Stimulated activated CD4-positive, alpha-beta T cell treated with anti-CD3 and anti-CD28 coated beads, TNF-alpha, amount 100 ng/mL, for 1 hour (primary cell): ENCODE measurements at places on chromosomes 1 and 21.

DNA sequence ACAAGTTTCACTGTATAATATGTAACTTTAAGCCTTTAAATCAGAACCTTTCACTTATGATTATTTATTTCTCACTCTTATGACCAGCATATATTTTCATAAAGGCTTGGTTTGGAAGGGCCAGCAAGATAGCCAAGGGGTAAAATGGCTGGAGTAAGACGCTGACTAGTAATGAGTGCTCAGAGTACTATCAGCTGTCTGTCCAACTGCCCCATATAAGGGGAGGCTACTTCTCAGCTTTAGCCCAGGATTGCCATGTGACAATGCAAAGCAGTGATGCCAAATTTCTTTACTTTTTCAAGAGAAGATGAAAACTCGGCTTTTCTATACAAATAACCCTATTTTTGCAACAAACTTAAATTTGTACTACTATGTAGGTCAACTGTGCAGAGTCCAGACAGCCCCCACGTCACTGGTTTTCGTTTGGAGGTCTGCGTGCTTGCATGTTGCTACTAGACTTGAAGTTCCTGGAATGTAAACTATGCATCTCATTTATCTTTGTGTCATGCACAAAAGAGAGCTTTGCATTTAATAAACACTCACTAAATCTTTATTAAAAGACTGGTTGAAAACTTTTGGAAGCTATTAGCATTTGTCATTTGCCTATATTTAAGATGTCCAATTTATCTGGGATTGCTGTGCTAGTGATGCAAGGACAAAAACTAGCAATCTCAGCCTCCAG, 110.4 kb downstream of the TNFSF18 start:
- DNase-seq, result no peak

DNA sequence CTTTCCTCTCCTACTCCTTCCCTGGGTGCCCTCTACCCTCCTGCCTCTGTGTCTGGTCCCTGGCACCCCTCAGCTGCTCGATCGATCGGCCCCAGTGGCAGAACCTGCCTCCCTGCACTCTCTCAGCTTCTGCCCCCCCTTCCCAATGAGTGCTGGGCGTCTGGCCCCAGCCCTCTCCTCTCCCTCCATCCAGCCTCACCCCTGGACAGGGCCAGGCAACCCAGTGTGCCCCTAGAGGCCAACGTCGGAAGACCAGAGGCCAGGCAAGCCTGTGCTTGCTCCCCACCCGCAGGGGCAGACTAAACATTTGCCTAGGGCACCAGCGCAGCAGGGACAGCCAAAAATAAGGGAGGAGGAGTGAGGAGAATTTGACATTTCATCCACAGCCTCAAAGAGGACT, 43.5 kb downstream of the LGR6 start:
- no peak for DNase-seq

DNA sequence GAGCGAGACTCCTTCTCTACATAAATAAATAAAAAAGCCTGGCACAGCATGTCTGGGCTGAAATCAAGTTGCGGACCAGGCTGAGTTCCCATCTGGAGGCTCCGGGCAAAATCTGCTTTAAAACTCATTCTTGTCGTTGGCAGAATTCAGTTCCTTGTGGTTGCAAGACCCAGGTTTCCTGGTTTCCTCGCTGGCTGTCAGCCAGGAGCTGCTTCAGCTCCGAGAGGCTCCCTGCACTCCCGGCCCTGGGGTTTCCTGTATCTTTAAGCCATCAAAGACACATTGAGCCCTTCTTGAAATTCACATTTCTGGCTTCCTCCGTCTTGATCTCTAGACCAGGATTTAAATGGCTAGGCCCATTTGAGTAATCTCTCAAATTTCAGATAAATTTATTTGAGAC, 20.6 kb upstream of the SCCPDH start:
- no peak for DNase-seq

- no peak for DNase-seq
Observed at GRCh38 chr1:169928438-169929209, 34.9 kb upstream of the SCYL3 start.

DNA sequence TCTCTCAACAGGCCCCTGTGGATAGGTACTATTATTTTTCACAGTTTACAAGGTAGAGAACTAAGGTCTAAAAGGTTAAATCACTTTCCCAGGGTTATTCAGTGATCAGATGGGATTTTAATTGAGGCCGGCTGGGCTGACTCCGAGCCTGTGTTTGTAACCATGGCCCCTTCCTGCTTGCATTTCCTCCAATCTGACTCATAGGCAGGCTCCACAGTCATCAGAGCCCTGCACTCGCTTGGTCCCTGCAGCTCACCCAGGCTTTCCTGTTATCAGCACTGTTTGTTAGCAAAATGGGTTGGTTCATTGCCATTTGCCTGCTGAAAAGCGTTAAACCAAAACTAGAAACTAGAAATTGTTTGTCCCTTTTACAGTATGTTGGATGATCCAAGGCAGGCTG, 41.4 kb upstream of the LMX1A start:
- no peak for DNase-seq

DNA sequence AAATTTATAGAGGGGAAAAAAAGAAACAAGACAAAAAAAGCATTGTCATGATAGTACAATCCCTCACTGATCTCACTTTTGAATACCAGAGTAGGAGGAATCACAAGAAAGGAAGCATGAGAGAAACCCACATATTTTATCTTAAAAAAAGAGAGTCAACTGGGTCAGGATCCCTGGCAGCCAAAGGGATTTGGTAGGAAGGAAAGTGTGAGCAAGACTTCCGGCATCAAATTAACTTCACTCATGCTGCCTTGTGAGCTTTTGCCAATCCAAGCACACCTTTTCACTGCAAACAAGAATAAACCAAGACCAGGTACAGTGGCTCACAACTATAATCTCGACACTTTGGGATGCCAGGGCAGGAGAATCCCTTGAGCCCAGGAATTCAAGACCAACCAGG, 53.1 kb downstream of the SLC9C2 start:
- DNase-seq, result no peak

GRCh38 chr1:221462345-221462744, 279.5 kb downstream of the DUSP10 start:
- DNase-seq, result no peak

- DNase-seq, result no peak
Observed at GRCh38 chr1:209956116-209956515, 18.1 kb downstream of the SYT14 start.

DNA sequence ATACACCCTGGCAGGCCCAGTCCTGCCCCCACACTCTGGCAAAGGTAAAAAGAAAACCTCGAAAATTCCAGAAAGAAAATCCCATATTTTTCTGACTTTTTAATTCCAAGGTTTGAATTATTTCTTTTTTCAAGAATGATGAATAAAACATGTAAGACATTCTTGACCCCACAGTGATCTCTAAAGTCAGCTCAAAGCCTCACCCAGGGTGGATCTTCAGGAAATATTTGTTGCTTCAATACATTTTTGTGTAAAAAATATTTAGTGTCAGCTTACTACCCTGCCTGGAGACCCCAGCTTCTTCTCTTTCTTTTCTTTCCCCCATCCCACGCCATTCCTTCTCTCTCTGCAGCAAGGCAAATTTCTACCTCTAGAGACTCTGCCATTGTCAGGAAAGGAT, 7.0 kb upstream of the NT5C1A start:
- no peak for DNase-seq

DNA sequence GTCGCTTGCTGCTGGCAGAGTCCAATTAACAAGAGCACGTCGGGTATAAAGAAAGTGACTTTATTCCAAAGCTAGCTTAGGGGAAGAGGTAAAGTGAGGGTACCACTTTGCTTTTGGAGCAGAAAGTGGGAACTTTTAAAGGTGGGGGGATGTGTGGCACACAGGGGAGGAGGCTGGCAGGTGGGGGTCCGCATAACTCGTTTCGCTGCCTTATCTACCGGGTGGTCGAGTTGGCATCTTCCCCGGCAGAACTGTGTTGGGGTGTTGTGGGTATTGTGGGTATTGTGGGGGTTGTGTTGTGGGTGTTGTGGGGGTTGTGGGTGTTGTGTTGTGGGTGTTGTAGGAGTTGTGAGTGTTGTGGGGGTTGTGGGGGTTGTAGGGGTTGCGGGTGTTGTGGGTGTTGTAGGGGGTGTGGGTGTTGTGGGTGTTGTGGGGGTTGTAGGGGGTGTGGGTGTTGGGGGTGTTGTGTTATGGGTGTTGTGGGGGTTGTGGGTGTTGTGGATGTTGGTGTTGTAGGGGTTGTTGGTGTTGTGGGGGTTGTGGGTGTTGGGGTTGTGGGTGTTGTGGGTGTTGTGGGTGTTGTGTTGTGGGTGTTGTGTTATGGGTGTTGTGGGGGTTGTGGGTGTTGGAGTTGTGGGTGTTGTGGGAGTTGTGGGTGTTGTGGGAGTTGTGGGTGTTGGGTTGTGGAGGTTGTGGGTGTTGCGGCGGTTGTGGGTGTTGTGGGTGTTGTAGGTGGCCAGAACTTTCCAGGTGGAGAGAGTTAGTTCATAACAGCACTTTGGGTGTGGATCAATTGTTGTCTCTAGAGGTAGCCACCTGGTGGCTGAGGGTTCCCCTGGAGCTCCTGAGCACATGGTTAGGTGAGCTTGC, 52.7 kb downstream of the AGPAT3 start:
- no peak for DNase-seq

GRCh38 chr1:14962407-14962806, 191.1 kb upstream of the TMEM51 start:
- DNase-seq, result no peak

GRCh38 chr21:44090325-44090724, 16.9 kb upstream of the PWP2 start:
- no peak for DNase-seq

DNA sequence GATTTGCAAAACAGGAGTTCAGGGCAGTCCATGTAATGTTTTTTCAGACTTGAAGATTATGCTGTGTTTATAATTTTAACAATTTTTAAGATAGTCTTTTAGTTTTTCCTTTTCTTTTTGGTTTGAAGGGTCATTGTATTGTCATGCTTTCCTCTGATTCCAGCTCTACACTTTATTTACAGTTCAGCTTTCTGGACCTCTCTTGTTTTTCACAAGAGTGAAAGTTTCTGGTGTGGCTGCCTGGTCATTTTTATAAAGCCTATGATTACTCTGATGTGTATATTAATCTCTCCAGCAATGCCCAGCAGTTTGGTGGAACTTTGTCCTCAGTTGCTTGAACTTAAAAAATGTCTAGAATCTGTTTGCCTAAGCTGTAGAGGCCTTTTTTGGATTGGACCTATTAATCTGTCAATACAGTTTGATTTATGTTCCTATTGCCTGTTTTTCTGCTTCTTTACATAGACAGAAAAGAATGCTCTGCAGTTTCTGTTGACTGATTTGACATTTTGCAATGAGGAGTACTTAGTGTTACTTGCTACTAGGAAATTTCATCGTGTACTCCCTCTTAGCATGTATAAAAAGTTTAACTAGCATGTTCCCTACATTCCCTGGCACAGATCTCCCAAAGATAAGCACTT, 52.2 kb downstream of the XCL2 start:
- no peak for DNase-seq

DNA sequence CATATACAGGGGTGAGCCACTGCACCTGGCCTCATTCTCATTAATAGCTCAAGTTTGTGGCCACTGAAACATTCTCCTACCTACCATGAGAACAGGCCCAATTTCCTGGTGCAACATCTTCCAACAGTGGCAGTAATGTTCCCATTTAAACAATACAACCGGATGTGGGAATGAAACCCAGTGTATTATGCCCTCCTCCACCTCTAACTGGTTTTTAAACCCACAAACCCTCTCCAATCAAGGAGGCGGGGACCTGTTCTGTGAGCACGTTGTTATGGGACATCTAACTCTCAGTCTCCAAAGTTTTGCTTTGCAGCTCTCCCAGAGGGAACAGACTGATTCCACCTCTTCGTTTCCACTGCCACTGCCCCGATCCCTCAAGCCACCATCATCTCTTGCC, 2.6 kb downstream of the CTNNBIP1 start:
- DNase-seq, result no peak

GRCh38 chr1:2804628-2805351, 3.3 kb upstream of the TTC34 start:
- no peak for DNase-seq

GRCh38 chr1:185816460-185816859, 82.3 kb downstream of the HMCN1 start:
- DNase-seq, result no peak

GRCh38 chr1:176466514-176466913, 3.5 kb downstream of the PAPPA2 start:
- no peak for DNase-seq

GRCh38 chr1:24284156-24284471, 35.0 kb upstream of the GRHL3 start:
- DNase-seq, result no peak

DNA sequence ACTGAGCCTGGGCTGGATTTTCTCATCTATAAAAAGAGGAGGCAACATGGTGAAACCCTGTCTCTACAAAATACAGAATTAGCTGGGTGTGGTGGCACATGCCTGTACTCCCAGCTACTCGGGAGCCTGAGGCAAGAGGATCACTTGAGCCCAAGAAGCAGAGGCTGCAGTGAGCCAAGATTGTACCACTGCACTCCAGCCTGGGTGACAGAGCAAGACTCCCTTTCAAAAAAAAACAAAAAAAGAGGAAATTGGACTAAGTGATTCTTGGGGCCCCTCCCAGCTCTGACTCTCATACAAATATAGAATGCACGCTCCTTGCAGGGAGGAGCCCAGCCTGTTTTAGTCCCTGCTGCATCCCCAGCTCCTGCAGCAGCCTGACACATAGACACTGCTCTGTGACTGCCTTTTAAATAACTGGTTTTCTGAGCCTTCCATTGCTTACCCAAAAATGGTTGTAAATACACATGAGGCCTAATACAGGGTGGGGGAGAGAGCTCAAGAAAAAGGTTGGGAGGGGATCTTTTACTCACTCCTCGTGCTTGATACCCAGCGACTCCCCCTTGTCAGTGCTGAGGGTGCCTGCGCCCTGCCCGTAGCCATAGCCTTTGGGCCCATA, 17.2 kb downstream of the CSRP1 start:
- DNase-seq, result no peak

DNA sequence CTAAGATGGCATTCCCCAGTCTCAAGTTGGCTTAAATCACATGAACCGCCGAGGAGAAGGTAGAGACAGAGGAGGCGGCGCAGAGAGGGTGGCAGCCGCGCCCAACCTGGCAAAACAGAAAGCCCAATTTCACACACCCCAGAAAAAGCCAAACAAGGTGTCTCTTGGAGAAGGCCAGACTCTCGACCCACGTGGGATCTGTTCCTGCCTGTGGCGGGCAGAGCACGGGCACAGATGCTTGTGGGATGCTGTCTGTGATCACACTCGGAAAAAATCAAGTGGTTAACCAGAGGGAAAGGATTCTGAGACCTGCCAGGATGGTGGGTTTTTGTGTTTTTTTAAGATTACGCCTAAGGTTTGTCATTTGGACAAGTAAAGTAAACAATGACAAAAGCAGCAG, 80.7 kb downstream of the MRPL37 start:
- DNase-seq, result no peak

DNA sequence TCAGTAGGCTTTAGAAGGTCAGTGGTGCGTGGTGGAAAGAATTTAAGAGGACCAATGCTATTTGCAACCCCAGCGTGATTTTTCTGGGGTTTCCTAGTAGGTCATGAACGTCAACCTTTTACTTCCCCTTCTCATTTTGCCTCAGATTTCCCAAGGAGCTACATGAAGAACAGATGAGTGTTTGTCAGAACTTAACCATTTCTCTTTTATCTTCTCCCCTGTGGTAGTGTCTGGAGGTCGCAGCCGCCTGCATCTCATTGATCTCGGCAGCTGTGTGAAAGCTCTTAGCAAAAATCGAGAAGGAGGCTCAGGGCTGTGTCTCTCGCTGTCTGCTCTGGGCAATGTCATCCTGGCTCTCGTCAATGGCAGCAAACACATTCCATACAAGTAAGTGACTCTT, 491.1 kb downstream of the KIF26B start:
- DNase-seq, result no peak
